Memory B cell (primary cell): ENCODE measurements at places on chromosomes 7 and 10.
A peak's percentile ranks its signal among the peaks of the same experiment; 100 is the strongest.

- no peak for DNase-seq
These were observed 286.8 kb downstream of the RPS24 start for GRCh38 chr10:78320506-78320905.

GRCh38 chr10:117418121-117418520 lies 42.9 kb upstream of the PDZD8 start:
- DNase-seq, result no peak

DNA sequence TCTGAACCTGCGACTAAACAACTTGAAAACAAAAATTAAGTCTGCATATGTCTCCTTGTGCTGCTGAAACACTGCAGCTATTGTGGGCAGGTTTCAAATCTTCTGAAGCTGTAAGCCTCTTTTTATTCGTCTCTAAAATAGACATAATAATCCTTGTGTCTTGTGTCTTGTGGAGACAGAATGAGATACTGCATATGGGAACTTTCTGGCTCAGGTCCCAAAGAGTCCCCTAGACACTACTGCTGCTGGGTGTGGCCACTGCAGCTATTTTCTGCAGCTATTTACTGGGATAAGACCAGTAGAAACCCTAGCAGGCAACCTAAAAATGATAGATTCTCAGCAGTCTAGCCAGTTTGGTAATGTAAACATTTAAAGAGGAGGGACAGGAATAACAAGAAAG lies 252.0 kb downstream of the ELMO1 start:
- no peak for DNase-seq

DNA sequence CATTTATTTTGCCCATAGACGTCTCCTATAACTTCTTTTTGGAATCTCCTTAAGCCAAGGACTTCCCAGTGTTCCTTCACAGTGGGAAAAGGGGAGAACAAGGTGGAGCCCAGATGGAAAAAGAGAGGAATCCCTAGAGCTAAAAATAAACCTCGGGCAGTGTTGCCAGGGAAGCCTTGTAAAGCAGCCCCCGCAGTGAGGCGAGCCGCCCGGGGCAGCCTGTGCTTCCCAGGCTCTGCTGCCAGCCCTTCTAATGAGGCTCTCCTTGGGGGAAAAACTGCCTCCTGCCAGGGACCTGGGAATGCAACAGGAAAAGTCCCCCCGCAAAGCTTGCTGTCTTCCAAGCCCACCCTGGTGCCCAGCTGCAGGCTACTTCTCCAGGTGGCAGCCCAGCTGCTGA lies 71.7 kb downstream of the SH3PXD2A start:
- DNase-seq, result no peak

- no peak for DNase-seq
These were observed 142.2 kb upstream of the VWC2 start for GRCh38 chr7:49631071-49631815.

DNA sequence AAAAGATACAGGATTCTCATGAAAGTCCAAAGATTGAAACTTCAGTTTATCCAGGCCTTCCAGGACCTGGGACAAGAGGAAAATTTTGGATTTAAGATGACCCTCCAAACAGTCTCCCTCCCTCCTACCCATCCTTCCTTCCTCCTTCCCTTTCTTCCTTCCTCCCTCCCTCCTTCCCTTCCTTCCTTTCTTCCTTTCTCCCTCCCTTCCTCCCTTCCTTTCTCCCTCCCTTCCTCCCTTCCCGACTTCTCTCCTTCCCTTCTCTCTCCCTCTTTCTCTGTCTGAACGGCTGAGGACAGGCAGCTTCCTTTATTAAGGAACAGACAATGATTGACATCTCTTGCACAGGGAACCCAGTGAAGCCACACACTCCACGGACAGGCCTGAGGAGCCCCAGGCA lies 23.3 kb downstream of the SFTPD start:
- DNase-seq, result no peak

GRCh38 chr10:88216976-88217375 lies 353.6 kb downstream of the PTEN start:
- peak; percentile 7 for DNase-seq

DNA sequence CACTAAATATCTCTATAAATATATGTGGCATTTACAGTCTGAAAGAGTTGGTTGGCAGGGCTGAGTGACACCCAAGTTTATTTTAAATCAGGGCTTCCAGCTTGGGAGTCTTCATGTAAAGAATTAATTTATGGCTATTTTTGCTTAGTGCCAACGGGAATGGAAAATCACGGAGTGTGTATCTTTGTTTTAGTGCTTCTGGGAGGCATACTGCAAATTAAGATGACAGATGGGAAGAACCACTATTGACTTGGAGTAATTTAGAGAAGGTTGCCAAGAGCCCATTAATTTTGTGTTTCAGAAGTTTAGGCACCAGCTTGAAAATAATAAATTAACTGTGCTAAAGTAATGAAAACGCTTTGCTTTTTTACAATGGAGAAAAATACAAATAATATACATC lies 135.2 kb downstream of the GPR37 start:
- no peak for DNase-seq

DNA sequence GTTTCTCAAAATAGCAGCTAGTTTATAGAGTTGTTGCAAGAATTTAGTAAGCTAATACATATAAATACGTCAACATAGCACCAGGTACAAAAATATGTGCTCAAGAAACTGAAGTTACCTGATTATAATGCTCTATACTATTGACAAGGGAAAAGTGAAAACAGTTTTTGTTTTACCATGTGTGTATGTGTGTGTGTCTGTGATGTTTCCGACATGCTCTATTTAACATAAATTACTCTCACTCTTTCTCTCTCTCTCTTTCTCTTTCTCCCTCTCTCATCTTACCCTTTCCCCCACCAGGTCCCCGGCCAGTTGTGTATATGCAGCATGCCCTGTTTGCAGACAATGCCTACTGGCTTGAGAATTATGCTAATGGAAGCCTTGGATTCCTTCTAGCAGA lies 4.3 kb downstream of the LIPN start:
- DNase-seq, result no peak

DNA sequence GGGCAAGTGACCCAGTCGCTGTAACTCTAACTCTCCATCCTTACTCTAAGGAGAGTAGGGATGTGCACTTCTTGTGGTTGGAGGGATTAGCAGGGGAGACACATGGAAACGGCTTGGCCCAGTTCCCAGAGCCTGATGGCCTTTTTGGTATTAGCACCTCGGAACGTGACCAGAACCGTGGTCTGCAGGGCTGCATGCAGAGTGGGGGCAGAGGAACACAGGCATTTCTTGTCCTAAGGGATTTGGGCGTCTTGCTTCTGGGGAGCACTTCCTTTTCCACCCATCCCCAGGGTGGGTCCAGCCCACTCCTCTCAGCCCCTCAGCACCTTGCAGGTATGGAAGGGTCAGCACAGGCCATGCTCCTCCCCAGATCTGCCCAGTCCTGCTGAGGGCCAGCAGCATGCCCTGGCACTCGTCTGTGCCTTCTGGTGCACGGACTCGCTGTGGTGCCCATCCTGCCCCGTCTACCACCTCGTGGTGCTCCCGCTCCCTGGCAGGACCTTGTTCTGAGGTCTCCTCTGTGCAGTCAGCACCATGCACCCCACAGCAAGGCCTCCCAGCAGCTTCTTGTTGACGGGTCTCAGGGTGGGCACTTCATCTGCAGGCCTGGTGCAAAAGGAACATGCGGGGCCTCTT lies 109.6 kb downstream of the ACTR3B start:
- DNase-seq, result no peak

GRCh38 chr10:3714967-3715366 lies 70.0 kb downstream of the KLF6 start:
- no peak for DNase-seq

DNA sequence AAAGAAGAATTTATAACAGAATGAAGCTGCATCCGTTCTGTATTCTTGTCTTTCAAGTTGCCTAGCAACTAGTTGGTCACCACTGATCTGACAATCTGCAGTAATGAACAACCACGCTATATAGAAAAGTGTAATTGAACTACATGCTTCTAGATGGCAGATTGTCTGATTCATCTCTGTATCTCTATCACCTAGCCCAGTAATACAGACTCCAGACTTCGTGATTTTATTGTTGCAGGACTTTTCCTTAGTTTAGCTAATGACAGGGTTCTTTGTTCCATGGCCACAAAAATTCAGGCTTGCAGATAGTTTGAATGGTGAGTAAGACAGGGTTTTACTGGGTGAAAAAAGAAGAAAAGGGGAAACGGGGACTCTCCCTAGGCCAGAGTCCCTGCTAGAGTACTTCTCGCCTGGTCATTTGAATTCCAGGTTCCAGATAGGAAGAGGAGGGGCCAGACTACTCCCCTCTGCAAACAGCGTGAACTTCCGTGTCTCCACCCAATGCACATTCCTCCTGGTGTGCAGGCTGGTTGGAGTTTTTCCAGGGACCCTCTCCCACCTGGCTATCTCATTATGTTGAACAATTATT lies 45.9 kb downstream of the COL1A2 start:
- no peak for DNase-seq

DNA sequence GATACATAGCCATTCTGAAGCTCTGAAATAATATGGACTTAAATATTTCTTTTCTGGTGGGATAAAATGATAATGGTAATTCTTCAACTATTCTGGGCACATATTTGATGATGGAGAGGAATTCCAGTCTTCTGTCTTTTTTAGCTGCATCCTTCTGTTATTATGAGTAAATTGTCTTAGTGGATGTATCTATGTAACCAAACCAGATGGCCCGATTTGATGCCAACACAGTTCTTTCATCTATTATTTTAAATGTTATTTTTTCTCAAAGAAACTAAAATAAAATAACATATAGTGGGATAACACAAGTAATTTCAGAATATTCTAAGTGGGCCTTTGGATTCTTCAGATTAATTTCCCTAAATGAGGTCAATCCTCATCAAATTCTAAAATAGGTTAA lies 110.2 kb downstream of the TFEC start:
- DNase-seq, result no peak

- no peak for DNase-seq
These were observed 30.9 kb upstream of the CALU start for GRCh38 chr7:128708235-128708634.

GRCh38 chr10:117635826-117636225 lies 93.3 kb downstream of the EMX2 start:
- no peak for DNase-seq

DNA sequence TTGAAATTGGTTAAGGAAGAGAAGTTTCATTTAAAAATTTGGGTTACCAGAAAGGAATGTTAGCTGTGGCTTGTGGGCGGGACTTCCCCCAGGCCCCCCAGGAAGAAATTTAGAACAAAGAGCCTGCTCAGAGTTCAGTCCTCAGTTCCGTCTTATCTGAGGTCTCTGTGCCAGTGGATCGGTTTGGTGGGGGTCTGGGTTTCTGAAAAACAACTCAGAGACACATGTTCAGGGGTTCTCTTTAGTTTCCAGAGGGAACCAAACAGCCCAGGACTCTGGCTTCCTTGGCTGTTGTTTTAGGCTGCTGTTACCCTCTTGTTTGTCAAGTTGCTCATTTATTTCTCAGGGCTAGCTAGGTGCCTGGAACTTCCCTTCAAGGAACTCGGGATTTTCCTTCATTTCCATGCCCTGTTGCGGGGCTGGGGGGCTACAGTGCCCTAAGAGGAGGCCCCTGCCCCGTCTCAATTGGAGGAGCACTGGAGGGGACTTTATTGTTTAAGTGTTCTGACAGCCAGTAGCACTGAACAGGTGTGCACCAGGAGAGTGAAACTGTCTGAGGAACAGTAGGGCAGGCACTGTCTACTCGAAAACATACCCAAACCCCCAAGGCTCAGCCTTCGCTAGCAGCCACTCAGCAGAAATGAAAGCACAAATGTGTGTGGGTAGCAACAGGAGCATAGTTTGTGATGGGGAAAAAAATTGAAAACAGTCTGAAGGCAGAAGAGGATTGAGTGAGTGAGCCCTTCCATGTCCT lies 59.9 kb downstream of the ALOX5 start:
- DNase-seq, result no peak

GRCh38 chr10:132986576-132986975 lies 44.2 kb upstream of the CFAP46 start:
- DNase-seq, result no peak

- DNase-seq, result no peak
These were observed 259.5 kb upstream of the VWC2 start for GRCh38 chr7:49513911-49514310.

DNA sequence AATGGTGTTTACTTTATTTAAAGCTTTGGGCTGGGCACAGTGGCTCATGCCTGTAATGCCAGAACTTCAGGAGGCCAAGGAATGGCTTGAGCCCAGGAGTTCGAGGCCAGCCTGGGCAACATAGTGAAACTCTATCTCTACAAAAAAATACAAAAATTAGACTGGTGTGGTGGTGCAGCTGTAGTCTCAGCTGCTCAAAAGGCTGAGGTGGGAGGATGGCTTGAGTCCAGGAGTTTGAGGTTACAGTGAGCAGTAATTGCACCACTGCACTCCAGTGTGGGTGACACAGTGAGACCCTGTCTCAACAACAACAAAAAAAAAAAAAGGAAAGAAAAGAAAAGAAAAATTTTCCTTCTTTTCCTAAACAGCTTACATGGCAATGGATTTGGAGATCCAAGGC lies 22.0 kb downstream of the SLC16A9 start:
- no peak for DNase-seq

DNA sequence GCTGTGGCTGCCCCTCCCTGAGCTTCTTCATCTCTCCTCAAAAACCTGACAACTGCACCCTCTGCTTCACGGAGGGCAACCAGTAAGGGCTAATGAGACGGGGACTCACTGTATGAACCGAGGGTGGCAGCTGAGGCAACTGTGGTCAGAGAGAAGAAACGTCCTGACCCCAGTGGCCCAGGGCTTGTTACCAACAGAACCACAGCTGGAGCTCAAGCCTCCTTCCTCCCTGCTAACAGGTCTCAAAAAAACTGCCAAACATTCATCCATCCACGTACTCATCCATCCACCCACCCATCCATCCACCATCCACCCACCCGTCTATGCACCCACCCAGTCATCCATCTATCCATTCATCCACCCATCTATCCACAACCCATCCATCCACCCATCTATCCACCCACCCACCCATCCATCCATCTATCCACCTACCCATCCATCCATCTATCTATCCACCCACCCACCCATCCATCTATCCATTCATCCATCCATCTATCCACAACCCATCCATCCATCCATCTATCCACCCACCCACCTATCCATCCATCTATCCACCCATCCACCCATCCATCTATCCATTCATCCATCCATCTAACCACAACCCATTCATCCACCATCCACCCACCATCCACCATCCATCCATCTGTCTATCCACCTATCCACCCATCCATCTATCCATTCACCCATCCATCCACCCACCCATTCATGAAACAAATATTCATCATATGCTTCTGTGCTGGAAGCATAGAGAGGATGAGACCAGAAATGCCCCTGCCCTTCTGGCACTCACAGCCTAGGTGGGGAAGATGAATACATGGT lies 111.7 kb downstream of the PDGFA start:
- no peak for DNase-seq

GRCh38 chr10:97336942-97337831 lies 2.7 kb upstream of the FRAT2 start:
- no peak for DNase-seq

- DNase-seq, result no peak
These were observed 1.9 kb downstream of the TBXAS1 start for GRCh38 chr7:139830782-139831501.

DNA sequence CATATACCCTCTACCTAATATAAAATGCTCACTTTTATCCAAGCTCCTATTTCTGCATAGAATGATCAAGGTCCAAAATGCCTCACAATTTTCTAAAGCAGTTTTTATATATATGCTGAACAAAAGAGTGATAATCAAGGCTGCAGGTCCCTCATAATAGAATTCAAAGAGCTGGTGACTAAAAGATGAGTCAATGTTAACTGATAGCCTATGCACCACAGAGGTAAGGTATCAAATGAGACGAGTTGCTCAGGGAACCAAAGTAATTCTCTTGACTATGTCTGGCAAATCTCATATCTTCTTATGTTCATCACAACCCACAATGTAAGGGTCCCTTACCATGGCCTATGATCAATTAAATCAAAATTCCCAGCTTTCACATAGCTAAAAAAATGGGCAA lies 15.2 kb downstream of the PDZD8 start:
- no peak for DNase-seq
